ENCODE measurements at places on chromosomes 7 and 10.

GRCh38 chr7:3200504-3200903 is 100.5 kb upstream of the SDK1 start:
- H3K36me3 ChIP-seq = no peaks in the 10 kb centered on the region
- H3K27ac ChIP-seq = no peak overlapping the region
- no peaks in the 10 kb centered on the region for H3K27me3 ChIP-seq
- H3K4me3 ChIP-seq = no peak overlapping the region
- no peak for DNase-seq
- no peaks in the 10 kb centered on the region for H3K4me1 ChIP-seq

GRCh38 chr7:1475991-1476390 is 16.7 kb upstream of the MICALL2 start:
- no peaks in the 10 kb centered on the region for H3K27me3 ChIP-seq
- DNase-seq = no peak
- no peaks in the 10 kb centered on the region for H3K4me1 ChIP-seq
- no peak overlapping the region for H3K4me3 ChIP-seq

- no peaks in the 10 kb centered on the region for H3K27me3 ChIP-seq
- H3K4me1 ChIP-seq = no peaks in the 10 kb centered on the region
- no peak for DNase-seq
- no peaks in the 10 kb centered on the region for H3K36me3 ChIP-seq
- no peak overlapping the region for H3K27ac ChIP-seq
- H3K4me3 ChIP-seq = no peak overlapping the region
Measured at GRCh38 chr10:71534568-71535194, 138.0 kb downstream of the CDH23 start.

DNA sequence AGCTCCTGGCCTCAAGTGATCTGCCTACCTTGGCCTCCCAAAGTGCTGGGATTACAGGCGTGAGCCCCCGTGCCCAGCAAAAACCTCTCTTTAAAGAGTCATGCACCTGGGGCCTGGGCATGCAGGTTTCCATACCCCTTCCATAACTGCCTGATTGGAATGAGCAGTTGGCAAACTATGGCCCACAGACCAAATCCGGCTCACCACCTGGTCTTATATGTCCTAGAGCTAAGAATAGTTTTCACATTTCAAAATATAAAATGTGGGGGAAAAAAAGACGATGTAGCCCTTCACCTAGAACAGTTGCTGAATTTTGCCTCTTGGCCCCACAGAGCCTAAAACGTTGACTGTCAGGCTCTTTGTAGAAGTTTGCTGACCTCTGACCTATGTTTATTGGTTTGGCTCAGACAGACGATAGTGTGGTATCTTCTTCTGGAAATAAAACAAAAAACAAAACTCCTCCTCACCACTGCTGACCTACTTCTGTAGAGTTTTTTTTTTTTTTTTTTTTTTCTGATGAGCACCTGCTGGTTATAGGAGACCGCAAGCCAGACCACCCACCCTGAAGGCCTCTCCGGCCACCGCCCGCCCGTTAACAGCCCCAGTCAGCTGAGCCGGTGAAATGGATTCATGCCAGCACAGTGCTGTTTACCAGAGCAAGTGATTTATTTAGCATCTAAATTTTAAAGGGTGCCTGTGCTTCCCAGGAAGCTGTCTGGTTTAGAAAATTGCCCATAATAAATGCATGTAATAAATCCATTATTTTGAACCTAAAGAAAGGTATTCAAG is 33.5 kb upstream of the SFRP5 start:
- no peak for DNase-seq
- no peaks in the 10 kb centered on the region for H3K4me1 ChIP-seq
- H3K27me3 ChIP-seq = no peaks in the 10 kb centered on the region
- H3K36me3 ChIP-seq = no peaks in the 10 kb centered on the region

DNA sequence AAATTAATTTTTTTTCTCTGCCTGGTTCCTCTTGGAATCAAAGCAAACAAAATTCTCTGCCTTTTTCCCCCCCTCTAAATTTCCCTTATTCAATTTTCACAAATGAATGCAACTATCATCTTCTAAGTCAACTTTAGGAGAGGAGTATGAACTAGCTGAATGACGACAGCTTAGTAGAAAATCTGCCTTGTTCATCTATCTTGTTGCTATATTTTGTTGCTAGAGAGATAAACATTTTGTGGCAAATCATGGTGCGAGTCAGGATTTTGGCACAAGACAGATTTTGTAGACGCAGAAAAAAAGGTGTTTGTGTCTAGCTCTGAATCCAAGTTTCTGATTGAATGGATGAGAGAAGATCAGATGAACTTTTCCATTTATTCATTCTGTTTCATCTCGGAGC is 81.0 kb upstream of the FZD8 start:
- H3K27ac ChIP-seq = no peak overlapping the region
- no peaks in the 10 kb centered on the region for H3K36me3 ChIP-seq
- no peaks in the 10 kb centered on the region for H3K27me3 ChIP-seq
- no peaks in the 10 kb centered on the region for H3K4me1 ChIP-seq
- DNase-seq = no peak
- no peak overlapping the region for H3K4me3 ChIP-seq

- no peaks in the 10 kb centered on the region for H3K4me1 ChIP-seq
- no peak overlapping the region for H3K27ac ChIP-seq
- H3K36me3 ChIP-seq = no peaks in the 10 kb centered on the region
- no peak overlapping the region for H3K4me3 ChIP-seq
- H3K27me3 ChIP-seq = no peaks in the 10 kb centered on the region
- no peak for DNase-seq
Measured at GRCh38 chr10:67520924-67521520, 175.0 kb downstream of the CTNNA3 start.

GRCh38 chr7:157784041-157784835 is 447.4 kb downstream of the DNAJB6 start:
- H3K27me3 ChIP-seq = no peaks in the 10 kb centered on the region
- no peak overlapping the region for H3K4me3 ChIP-seq
- no peak overlapping the region for H3K27ac ChIP-seq

- H3K36me3 ChIP-seq = no peaks in the 10 kb centered on the region
- H3K4me1 ChIP-seq = no peaks in the 10 kb centered on the region
- no peak within 1 kb of the TSS for H3K4me3 ChIP-seq
- DNase-seq = no peak
- no peak within 1 kb of the TSS for H3K27ac ChIP-seq
- H3K27me3 ChIP-seq = no peaks in the 10 kb centered on the region
Measured at GRCh38 chr10:48996-49395, at the start of gene TUBB8. TUBB8 (minus strand) TSS chr10:49296; CDS start chr10:49238, 58 bp downstream.

- DNase-seq = no peak
- no peak overlapping the region for H3K4me3 ChIP-seq
- no peaks in the 10 kb centered on the region for H3K4me1 ChIP-seq
Measured at GRCh38 chr7:151023232-151023631, 1.1 kb downstream of the ATG9B start.

- peaks cover 32% of the 10 kb centered on the region for H3K27me3 ChIP-seq
- no peak for DNase-seq
- H3K27ac ChIP-seq = no peak overlapping the region
- H3K36me3 ChIP-seq = no peaks in the 10 kb centered on the region
- no peak overlapping the region for H3K4me3 ChIP-seq
Measured at GRCh38 chr10:104581884-104582601, 59.0 kb upstream of the SORCS3 start.

DNA sequence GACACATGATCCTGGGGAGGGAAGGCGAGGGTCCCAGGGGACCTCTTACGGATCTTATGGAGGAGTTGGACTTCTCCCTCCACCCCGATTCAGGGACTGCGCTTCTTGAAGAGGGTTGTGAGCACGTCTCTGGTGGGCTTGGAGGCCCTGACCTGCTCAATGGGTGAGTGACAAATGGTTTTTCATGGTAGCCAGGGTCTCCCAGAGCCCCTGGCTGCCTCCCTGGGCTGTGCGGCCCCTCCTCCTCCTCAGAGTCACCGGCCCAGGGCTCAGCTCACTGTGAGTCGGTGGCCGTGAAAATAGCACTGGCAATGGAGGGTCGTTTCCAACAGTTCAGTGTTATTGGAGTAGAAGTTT is 26.6 kb downstream of the INPP5A start:
- H3K36me3 ChIP-seq = no peaks in the 10 kb centered on the region
- H3K27me3 ChIP-seq = no peaks in the 10 kb centered on the region
- no peak overlapping the region for H3K4me3 ChIP-seq
- no peaks in the 10 kb centered on the region for H3K4me1 ChIP-seq

DNA sequence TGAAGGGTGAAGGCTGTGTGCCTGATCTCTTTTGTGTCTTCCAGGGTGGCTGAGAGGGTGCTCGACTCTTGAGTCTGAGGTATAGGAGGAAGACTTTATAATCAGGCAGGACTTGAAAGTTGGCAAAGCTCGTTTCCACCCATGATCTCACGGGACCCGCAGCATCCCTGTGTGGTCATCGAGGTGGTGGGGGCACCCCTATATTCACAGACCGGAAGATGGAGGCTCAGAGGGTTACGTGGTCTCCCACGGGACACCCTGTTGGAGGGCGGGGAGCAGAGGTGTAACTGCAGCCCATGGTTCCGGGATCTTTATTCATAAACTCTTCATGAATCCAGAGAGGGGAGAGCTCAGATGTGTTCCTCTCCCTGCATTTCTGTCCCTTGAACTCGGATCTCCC is 9.6 kb upstream of the SHH start:
- DNase-seq = no peak
- H3K4me1 ChIP-seq = peaks cover 4% of the 10 kb centered on the region
- H3K36me3 ChIP-seq = no peaks in the 10 kb centered on the region
- no peak overlapping the region for H3K27ac ChIP-seq
- H3K4me3 ChIP-seq = no peak overlapping the region
- H3K27me3 ChIP-seq = peaks cover 57% of the 10 kb centered on the region

- no peaks in the 10 kb centered on the region for H3K36me3 ChIP-seq
- no peak for DNase-seq
- H3K4me3 ChIP-seq = no peak overlapping the region
- no peaks in the 10 kb centered on the region for H3K27me3 ChIP-seq
Measured at GRCh38 chr7:25792586-25792985, 359.4 kb upstream of the NFE2L3 start.

GRCh38 chr7:154578336-154578735 is 424.6 kb downstream of the PAXIP1 start:
- H3K27me3 ChIP-seq = no peaks in the 10 kb centered on the region
- H3K27ac ChIP-seq = no peak overlapping the region
- H3K36me3 ChIP-seq = no peaks in the 10 kb centered on the region
- H3K4me3 ChIP-seq = no peak overlapping the region
- H3K4me1 ChIP-seq = no peaks in the 10 kb centered on the region

DNA sequence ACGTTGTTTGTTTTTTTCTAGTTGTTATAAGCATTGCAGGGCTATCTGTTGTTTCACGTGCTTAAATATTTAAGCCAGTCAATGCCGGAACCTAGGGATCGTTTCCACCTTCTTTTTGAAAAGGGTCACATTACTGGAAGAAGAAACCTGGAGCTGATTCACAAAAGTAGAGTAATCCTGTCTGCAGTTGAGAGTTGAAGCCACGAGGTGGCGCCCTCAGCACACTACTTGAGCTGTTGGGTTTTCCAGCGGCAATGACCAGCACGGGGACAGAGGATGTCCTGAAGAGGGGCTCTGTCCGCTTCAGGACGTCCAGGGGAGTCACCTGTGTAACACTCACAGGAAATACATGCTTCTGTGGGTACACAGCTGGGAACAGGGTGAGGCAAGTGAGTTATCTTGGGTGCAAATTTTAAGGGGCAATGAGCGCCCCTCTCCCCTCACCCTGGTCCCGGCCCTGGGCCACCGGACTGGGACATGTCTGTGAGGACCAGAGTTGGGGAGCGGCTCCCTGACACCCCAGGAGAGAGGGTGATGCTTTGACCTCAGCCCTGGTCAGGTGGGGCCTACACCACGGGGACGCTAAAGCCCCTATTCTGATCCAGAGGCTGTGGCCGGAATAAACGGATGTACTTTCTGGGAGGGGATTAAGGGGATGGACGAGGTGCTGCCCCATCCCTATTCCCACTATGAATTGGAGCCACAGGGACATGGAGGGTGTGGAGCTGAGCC is 26.3 kb upstream of the WDFY4 start:
- H3K27ac ChIP-seq = no peak overlapping the region
- no peaks in the 10 kb centered on the region for H3K27me3 ChIP-seq
- peak; percentile 79 for DNase-seq
- H3K4me3 ChIP-seq = no peak overlapping the region

DNA sequence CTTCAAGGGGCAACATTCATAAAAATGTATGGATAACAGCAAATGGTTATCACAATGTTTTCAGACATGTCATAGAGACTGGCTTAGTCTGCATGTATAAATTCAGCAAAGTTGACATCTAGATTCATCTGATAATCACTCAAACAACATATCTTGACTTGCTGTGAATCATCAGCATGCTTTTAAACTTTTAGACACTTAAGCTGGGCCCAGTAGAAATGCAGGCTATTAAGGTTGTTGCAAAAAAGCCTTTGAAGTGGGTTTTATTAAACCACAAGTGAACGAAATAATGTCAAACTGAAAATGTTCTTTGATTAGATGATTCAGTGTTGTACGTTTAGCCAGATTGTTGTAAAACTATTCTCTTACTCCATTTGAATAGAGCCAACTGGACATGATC is 759.6 kb downstream of the NXPH1 start:
- no peaks in the 10 kb centered on the region for H3K36me3 ChIP-seq
- no peak overlapping the region for H3K4me3 ChIP-seq
- DNase-seq = no peak

GRCh38 chr10:113162960-113163359 is 212.9 kb downstream of the TCF7L2 start:
- H3K27me3 ChIP-seq = no peaks in the 10 kb centered on the region
- H3K4me3 ChIP-seq = no peak overlapping the region
- H3K4me1 ChIP-seq = peaks cover 24% of the 10 kb centered on the region
- DNase-seq = peak; percentile 59
- peak overlapping the region; percentile 91 for H3K27ac ChIP-seq

Measured in tibial artery (tissue), 4 donors.